Activated B cell treated with CpG ODN at 0.5 μM for 24 hours (primary cell): ENCODE measurements at places on chromosomes 3 and 15.

DNA sequence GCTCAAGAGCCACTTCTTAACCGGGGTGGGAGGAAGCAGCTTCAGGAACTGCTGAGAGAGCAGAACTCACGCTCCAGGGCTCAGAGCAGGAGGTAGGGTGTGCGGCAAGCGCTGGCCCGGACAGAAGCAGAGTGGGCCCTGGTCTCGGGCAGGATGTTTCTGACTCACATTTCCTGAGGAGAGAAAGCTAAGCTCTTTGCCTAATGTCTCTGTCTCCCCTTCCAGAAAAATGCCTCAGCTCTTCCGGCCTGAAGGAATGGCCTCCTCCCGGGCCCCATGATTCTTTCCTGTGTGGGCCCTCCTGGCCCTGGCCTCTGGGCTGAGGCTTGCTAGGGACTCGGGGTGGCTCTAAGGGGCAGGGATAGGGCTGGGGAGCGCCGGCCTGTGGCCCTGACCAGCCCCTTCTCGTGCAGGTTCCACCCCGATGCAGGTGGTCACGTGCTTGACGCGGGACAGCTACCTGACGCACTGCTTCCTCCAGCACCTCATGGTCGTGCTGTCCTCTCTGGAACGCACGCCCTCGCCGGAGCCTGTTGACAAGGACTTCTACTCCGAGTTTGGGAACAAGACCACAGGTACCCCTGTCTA is 4.1 kb upstream of the STAB1 start:
- no peak for DNase-seq

DNA sequence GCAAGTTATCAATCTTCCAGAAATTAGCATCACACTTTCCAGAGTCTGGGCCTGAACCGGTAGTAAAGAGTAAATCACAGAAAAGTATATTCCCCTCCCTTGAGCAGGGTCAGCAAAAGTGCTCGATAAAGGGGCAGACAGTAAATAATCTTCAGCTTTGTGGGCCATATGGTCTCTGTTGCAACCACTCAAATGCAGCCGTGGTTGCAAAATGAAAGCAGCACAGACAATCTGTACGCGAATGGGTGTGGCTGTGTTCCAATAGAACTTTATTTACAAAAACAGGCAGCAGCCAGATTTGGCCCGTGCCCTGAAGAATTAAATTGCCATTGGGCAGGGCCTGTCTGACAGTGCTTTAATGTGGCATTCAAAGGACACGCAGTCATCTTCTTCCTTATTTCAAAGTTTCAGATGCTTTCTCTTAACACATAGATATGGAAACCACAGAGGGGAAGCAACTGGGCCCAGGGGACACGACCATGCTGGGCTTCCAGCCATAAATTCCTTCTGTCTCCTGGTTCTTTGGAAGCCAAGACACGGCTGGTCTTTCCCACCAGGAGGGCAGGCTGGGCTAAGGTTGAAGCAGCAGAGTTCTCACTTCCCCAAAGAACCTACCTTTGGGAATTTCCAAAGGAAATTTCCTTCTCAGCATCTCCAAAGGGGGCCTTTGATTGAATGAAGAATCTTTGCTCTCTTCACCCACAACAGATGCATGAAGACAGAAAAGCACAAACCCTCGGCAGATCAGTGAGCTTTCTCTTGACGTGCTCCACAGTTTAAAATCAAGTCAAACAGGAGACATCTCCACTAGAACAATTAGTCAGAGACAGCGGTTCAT is 489.8 kb upstream of the PROK2 start:
- DNase-seq: no peak

GRCh38 chr15:80434926-80435720 is 30.9 kb downstream of the ARNT2 start:
- DNase-seq: no peak

DNA sequence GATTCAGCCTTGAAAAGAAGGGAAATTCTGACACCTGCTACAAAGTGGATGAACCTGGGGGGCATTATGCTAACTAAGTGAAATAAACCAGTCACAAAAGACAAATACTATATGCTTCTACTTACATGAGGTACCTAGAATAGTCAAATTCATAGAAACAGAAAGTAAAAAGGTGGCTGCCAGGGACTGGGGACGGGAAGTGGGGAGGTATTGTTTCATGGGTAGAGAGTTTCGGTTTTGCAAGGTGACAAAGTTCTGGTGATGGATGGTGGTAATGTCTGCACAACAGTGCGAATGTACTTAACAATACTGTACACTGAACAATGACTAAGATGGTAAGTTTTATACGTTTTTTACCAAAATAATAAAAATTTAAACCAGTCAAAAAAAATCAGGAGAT is 4.8 kb downstream of the IDH2 start:
- DNase-seq: no peak

DNA sequence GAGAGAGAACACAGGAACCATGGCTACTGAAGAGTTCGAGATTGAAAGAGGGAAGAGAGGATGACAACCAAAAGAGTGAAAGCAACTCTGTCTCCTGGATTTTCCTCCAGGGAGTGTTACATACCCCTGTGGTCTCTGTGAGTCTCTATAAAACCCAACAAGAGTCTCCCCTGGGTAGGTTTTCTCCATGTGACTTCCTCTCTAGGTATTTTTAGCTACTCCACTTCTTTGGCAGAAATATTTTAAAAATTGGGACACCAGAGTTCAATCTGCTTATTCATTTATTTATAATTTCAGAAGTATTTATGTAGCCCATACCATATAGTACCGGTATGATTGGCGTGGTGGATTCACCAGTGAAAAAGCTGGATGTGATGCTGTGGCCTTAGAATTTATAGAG is 671.7 kb upstream of the NR2F2 start:
- no peak for DNase-seq

GRCh38 chr15:52728899-52729298 is 49.7 kb upstream of the ATOSA start:
- DNase-seq: no peak

GRCh38 chr3:44802011-44802410 is 40.4 kb downstream of the KIF15 start:
- no peak for DNase-seq

- DNase-seq: no peak
Measured at GRCh38 chr3:105714453-105714852, 154.4 kb downstream of the CBLB start.

DNA sequence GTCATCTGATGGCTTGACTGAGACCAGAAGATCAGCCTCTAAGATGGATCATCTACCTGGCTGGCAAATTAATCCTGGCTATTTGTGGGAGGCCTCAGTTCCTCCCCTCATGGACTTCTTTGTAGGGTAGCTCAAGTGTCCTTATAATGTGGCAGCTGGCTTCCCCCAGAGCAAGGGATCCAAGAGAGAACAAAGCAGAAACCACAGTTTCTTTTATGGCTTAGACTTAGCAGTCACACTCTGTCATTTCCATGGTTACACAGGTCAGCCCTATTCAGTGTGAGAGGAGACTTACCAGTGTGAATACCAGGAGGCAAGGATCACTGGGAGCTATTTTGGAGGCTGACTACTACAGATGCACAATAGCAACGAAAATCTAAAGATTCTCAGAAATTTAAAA is 15.3 kb upstream of the ARL14 start:
- DNase-seq: no peak

DNA sequence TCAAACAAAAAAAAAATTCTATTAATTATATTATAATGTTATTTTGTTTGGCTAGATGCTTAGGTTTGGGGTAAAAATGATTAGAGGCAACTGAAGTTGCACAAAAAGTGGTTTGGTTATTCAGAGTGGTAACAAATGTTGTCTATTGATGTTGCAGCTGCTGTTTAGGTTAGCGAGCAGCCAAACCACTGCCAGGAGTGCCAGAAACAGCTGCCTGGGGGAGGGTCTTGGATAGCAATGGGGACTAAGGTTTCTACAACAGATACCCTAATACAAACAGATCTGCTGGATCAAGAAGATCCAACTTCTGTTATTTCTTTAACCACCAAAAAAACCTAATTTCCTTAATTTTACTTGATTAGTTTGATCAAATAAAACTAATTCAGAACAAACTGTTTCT is 26.6 kb downstream of the BTLA start:
- DNase-seq: no peak

DNA sequence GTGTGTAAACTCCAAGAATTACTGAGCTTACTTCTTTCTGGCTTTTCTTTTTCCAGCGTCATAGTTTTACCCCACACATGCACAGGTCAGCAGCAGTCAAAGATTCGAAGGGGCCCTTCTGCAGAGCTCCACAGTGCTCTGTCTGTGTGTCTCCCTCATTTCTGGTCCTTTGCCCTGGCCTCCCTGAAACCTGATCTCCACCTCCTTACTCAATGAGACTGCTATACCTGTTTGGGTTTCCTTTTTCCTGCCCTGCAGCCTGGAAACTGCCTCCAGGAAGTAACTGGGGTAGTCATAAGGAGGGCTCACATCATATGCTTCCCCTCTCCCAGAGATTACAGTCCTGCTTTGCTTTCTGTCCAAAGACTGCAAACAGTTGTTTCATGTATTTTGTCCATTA is 82.8 kb upstream of the TNIK start:
- no peak for DNase-seq

DNA sequence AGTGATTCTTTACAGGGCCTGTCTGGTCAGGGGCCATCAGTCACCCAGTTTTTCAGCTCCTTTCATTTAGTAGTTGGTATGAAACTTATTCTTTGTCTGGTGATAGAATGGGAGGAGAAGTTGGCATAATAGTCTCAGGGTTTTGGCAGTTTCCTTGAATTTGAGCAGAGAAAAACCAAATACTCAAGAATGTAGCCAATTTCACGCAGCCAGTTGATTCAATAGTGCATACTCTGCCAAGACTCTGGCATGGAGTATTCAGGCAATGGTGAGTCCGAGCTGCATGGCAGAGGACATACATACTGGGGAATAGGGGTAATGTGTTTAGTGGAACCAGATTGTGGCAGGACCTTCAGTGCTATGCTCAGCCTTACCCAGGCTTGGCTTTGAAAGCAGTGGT is 118.3 kb downstream of the GALK2 start:
- DNase-seq: no peak

DNA sequence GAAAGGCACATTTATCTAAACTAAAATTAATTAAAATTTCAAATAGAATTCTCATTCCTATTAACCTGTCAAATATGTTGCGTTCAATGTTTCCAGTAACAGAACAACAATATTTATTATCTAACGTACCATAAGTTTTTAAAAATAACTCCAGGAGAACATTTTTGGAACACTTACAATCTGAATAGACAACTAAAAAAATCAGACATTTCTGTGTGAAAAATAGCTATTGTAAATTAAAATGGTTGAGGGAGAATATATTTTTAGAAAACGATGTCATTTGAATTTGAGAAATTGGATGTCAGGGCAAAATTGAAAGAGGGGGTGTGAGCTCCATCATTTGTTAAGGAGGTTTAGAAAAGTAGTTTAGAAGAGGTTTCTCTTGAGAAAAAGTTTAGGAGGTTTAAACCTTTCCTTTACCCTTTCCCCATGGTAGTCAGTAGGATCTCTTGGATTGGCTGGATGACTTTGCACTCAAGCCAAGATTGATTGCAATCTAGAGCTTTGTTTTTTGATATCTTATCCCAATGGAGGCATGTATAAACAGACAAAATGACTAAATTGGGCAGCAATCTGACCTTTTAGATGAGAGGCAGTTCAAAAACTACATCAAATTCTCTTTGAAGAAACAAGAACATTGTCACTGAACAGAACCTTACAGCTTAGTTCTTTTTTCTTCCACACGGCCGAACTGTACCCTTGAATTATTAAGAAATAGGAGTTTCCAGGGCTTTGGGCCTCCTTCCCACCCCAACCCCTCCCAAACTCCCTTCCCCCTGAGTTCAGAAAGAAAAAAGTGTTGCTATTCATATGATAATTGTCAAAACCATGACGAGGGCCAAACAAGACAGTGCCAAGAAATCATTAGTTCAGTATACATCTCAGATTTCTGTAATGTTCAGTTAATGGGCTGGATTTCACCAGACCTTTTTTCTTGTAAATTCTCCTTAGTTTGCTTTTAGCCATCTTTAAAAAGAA is 79.7 kb upstream of the CDIN1 start:
- no peak for DNase-seq

- DNase-seq: no peak
Measured at GRCh38 chr3:158809642-158810041, 7.8 kb downstream of the MFSD1 start.

DNA sequence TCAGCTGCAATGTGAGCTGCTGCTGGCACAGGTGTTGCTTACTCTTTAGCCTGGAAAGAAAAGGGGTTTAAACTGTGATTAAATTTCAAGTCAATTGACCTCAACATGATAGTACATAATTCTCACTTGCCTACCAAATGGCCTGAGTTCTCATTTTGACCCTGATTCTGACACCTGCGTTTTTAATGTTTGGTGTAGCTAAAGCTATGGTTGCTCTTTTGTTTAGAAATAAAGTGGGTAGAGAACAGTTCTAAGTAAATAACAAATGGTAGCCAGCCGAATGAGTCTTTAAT is 100.8 kb upstream of the SOX2 start:
- no peak for DNase-seq

DNA sequence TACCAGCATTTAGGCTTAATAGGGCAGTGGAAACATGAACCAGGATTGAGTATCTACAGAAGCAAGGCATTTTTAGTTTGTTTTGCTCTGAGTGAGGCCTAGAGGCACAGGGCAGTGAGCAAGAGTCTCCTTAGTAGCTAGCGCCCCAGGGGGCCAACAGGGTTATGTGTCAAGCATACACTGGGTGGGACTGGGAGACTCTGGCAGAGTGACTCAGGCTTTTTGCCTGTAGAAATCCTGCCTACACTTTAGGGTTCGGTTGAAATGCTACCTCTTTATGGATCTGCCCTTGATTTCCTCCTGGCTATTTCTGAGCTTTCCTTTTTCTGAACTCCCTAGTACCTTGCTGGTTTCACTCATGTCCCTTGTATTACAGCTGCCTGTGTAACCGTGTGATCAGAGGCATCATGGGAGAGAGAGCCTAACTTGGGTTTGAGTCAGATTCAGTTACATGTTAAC is 72.2 kb downstream of the TOP2B start:
- DNase-seq: no peak

- DNase-seq: no peak
Measured at GRCh38 chr3:68121287-68121686, 466.9 kb upstream of the SUCLG2 start.

DNA sequence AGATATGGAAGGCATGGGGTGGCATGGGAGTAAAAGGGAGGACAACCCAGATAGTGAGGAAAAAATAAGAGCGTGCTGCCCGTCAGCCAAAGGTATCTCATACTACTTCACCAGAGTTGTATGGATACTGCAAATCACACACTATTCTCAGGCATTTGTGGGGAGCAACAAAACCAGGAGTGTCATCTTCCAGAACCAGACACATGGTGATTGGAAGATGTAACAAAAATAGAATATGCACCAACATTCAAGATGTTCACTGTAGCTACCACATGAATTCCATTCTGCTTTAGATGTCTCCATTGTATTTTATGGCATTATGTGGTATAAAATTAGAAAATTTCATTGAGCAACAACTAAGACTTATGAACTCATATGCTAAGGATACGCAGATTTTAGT is 34.9 kb downstream of the CD47 start:
- DNase-seq: no peak

DNA sequence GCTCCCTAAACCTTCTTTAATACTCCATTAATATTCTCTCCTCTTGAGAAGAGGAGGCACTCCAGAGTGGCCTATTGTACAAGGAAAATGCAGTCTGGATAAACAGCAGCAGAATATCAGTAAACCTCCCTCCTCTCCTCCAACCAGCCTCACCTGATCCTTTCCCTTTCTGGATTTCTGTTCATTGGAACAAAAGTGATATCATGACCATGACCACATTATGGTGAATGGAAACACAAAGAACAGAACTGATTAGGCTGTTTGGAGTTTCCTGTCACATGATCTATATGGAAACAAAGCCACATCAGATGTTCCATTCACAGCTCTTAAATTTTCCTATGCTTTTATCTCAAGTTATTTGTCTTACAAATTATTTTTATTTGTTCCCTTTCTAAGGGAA is 14.6 kb downstream of the C2CD4B start:
- no peak for DNase-seq

- no peak for DNase-seq
Measured at GRCh38 chr15:50764461-50765194, 878 bp downstream of the SPPL2A start.
